ENCODE measurements at places on chromosomes 4 and X.

DNA sequence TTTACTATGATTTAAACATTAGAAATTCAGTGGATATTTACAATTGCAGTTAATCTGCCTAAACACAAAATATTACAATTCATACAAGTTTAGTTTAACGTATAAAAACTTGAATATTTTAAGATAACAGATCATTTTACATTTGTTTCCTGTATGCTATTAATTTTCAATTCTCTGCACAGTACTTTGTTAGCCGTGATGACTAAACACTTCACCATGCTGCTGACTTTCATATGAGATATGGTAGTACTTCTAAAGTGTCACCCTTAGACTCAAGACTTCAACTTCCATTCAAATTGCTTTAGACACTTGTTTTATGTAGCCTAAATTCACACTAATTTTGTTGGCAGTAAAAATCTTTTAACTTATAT, 1646.4 kb upstream of the ADGRL3 start:
- no peak for DNase-seq

- no peak for DNase-seq
Measured at GRCh38 chr4:1567808-1568581, 116.1 kb downstream of the FAM53A start.

DNA sequence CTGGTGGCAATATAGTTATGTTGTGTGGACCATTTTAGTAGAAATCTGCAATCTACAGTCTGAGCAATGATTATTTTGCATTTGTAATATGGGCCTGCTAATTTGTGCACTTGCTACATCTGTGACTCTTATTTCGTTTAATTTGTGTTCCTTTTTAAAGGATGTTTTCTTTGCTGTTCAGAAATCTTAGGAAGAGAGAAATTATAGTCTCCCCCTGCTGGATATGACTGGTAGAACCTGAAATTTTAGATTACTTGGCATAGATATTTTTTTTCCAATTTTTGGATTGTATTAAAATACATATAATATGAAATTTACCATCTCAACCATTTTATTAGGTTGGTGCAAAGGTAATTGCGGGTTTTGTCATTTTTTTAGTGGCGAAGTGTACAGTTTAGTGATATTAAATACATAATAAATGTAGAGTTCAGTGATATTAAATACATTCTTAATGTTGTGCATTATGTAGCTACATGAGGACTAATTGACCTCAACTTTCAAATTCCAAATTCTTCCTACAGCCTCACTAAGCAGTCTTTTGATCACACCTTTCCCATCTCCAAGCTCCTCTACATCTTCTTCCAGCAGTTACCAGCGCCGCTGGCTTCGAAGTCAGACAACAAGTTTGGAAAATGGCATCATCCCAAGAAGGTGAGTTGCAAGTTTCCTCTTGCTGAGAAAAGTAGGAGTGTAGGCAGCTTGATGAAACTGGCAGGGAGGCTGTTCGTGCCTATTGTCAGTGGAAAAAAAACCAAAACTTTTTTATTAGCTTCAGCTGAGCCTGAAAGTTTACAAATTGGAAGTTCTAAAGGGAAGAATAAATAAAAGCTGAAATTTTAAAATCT, 82.2 kb downstream of the FNIP2 start:
- no peak for DNase-seq

- DNase-seq, result no peak
Measured at GRCh38 chr4:112884406-112884805, 165.0 kb upstream of the ANK2 start.

GRCh38 chr4:99221980-99222379, 2.9 kb upstream of the ADH6 start:
- no peak for DNase-seq

DNA sequence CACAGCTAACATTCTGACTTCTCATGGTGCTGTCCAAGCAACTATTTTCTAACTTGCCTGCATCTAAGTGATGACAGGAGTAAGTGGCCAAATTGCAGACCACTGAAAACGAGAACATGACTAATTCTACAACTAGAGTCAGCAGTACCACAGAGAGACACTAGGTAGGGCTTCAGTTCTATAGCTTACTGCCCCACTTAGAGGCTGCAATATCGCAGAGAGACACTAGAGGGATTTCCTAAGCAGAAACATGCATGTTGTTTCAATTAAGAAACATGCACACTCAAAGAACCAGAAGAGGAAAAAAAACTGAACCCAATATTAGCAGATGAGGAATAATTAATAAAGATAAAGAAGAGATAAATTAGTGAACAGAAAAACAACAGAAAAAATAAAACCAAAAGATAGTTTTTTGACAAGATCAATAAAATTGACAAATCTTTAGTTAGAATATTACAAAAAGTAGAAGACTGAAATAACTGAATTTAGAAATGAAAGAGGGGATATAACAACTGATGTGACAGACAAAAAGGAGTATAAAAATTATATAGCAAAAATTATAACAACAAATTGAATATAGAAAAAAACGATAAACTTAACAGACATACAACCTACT, 100.8 kb downstream of the SPIN4 start:
- DNase-seq, result no peak

DNA sequence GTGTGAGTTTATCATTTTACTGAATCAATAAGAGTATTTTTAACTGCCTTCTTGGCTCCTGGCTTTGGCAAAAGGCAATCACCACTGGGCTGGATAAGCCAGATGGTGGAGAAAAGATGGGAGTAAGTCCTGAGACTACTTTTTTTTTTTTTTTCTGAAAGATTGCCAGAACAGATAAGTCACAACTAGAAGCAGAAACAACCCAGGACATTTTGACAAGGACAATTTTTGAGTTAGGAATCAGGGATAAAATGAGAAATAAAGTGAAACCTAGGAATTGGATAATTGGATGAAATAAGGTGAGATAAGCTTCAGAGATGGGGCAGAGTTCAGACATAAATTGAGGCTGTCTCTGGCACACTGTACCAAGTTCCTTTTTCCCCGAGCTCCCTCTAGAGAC, 471.0 kb downstream of the KLHL13 start:
- no peak for DNase-seq

DNA sequence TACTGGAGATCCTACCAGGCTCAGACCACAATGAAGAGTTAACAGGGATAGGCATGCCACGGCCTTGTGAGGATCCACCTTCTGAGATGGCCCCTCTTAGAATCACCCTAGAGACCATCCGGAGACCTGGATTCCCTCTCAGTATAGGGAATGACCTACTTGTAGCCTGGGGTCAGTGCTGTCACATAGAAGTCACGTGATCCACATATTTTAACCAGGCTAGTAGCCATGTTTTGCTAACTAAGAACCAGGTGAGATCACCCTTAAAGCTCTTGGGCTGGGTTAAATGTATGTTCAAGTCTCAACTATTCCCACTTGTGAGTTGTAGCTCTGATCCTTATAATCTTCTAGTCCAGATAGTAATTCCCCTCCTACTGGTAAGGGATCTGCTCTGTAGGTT, 215.4 kb downstream of the CCNG2 start:
- no peak for DNase-seq
